ENCODE measurements at places on chromosomes 13 and 19.
A peak's percentile ranks its signal among the peaks of the same experiment; 100 is the strongest.

- DNase-seq = no peak
These were observed 370.6 kb downstream of the TSHZ3 start for GRCh38 chr19:30978639-30979038.

DNA sequence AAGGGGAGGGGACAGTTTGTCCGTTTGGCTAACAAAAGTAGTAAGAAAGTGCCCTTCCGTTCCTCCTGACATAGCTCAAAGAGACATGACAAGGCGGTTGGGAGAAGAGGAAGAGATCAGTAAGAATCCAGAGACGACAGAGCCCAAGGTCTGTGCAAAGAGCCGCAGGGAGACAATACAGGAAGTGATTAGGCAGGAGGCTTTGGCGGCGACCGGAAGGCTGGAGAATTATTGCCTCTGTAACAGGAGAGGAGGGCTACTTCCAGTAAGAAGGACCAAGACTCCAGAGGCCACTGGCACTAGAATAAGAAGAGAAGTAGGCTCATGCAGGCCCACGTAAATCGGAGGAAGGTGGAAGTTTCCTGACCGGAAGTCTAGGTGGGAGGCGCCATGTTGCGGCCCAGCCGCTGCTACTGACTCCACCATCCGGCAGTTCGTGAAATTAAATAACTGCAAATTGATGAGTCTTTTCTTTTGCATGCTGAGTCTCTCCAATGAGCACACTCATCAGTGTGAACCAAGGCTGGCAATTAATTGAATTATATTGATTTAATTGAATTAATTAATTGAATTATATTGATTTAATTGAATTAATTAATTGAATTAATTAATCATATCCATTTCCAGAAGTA, 9.9 kb downstream of the RFX2 start:
- no peak for DNase-seq

GRCh38 chr19:32349724-32350470, 4.5 kb downstream of the ZNF507 start:
- no peak for DNase-seq

DNA sequence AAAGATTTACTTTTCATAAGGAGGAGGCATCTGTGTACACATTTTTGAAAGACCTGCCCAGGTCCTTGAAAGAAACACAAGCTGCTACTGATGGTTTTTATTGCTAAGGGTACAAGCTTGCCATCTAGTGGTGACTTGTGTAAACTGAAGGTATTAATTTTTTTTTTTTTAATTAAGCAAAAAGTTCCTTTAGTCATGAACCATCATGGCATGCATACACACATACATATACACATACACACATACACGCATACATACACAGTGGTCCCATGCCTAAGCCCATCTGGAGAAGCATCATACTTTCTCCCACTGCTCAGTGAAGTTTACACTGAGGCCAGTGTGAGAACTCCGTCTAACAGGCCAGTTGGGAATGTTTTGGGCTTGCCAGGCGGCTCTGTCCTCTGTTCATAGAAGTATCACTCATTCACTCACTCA, 312.5 kb downstream of the DCLK1 start:
- DNase-seq = no peak

DNA sequence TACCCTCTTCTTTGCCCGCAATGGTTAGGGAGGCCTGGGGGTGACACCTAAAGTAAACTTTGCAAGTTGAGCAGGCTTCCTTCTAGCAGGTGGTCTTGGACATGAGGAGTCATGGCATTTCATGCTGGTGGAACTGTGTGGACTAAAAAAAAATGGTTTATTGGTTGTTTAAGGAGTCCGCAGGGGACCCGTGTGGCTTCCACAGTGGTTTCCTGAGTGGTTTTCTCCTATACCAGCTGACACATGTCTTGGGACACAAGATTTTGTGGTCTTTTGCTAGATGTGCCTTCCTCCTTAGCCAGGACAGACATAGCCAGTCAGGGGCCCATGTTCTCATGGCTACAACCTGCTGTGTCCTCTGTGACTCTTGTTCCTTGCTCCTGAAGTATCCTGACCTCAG, 1.5 kb downstream of the ZNF543 start:
- no peak for DNase-seq

- no peak for DNase-seq
These were observed 12.5 kb downstream of the CAPN12 start for GRCh38 chr19:38731654-38732301.

- DNase-seq = no peak
These were observed 65.1 kb downstream of the KCNRG start for GRCh38 chr13:50080203-50080910.

DNA sequence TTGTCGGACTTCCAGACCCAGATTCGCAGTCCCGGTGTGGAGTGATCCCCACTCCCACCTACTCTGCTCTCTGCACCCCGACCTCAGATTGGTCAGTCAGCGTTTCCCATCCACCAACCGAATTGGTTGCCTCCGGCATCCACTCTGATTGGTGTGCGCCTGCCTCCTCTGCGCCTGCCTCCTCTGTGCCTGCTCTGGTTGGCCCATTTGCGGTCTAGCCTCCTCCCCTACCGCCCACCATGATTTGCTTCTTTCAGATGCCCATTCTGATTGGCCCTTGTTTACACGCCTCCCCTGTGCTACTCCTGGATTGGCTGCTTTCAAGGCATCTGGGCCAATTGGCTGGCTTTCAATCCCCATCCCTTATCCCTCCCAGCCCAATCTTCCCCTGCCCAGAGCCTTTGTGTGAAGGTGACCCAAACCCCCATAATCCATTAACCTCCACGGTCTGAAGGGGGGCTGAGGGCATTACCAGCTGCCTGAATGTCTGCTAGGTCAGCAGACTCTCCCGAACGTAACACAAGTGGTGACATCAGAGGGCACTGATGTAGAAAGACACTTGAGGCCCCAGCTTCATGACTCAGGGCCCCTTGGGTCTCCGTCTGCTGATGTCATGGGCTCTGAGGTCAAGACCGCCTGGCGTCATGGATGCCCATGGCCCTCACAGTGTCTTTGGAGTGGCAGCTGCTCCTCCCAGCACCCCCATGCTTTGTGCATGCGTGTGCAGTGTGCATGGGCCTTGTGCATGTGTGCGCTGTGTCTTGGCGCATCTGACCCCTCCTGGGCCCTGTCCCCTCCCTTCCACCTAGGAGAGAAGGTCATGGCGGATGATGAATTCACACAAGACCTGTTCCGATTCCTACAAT, 80.4 kb downstream of the MAP4K1 start:
- DNase-seq = no peak

GRCh38 chr19:56566904-56567273, 379 bp upstream of the ZNF470 start:
- no peak for DNase-seq

DNA sequence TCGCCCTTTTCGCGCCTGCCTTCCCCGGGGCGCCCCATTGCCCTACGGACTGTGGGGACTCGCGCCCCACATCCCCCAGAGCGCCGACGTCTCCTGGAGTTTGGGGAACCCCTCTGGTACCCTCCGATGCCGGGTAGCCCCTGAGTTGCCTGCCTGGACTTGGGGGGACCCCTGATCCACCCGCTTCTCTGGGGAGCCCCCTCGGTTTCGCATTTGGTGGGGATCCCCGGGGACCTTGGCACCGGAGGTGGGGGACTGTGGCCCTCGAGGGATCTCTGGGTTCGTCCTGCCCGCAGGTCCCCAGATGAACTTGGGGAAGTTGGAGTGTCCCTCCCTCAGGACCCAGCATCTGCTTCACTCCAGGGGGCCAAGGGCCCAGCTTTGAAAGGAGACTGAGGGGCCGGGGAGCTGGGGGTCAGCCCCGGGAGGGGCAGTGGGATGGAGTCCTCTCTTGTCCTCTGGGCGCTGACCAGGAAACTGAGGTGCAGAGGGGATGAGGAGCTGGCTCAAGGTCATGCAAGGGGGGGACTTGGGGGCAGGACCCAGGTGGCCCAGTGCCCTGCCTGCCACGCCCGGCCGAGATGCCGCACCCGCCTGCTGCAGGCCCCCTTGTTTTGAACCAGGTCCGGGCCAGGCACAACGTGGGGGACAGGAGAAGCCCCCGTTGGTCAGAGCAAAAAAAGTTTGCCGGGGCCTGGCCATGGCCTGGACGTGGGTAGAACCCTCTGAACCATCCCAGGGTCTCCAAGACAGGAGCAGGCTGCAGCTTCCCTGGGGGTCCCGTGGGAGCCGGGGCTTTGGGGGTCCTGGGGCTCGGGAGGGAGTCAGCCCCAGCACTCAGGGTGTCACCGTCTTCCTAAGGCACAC, 1.0 kb downstream of the EFNA2 start:
- DNase-seq = no peak

DNA sequence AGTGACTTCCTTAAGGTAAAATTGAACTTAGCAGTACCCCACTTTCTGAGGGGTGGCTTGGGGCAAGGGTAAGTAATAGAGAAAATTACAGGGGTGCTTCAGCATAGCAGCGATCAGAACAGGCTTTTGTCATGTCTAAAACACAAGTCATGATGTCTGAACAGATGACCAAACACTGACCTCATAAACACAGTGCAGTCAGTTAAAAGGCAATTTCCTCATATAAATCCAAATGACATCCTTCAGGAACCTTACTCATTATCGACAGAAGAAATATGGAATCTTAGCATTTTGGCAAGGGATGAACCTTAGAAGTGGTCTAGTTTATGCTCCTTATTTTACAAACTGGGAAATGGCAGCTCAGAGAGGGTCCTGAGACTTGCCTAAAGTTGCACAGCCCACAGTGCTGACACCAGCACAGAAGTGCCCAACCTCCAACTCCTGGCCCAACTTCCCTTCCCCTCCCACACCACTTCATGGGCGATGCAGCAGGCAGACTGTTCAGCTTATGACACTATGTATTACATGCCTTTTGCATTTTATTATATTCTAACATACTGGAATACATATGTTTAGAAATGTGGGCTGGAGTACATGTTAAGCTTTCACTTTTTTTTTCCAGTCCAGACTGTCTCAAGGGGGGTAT, 3.6 kb downstream of the GJA3 start:
- no peak for DNase-seq

- DNase-seq = no peak
These were observed at the start of gene KCNN4 for GRCh38 chr19:43780706-43781525. Gene KCNN4 (minus strand): TSS chr19:43780973. CDS start chr19:43780861, 112 bp downstream.

GRCh38 chr13:62997696-62998095, 1582.0 kb upstream of the PCDH20 start:
- DNase-seq = no peak

- no peak for DNase-seq
These were observed 385.1 kb downstream of the MZT1 start for GRCh38 chr13:72342364-72342763.

DNA sequence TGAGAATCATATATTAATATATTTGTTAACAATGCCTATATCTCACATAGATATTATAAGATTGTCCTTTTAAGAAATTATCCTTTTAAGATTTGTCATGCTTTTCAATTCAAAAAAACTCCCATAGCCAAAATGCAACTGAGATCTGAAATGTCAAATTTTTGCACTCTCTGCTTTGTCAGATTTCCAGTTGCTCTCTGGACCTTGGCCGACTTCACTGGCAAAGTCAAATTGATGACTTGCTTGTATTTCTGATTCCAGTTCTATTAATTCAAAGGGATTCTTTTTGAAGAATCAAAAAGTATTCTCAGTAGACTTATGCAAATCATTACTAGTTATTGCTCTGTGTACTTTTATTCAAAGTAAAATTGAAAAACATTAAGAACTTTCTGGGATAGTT, 101.2 kb upstream of the SCEL start:
- no peak for DNase-seq

DNA sequence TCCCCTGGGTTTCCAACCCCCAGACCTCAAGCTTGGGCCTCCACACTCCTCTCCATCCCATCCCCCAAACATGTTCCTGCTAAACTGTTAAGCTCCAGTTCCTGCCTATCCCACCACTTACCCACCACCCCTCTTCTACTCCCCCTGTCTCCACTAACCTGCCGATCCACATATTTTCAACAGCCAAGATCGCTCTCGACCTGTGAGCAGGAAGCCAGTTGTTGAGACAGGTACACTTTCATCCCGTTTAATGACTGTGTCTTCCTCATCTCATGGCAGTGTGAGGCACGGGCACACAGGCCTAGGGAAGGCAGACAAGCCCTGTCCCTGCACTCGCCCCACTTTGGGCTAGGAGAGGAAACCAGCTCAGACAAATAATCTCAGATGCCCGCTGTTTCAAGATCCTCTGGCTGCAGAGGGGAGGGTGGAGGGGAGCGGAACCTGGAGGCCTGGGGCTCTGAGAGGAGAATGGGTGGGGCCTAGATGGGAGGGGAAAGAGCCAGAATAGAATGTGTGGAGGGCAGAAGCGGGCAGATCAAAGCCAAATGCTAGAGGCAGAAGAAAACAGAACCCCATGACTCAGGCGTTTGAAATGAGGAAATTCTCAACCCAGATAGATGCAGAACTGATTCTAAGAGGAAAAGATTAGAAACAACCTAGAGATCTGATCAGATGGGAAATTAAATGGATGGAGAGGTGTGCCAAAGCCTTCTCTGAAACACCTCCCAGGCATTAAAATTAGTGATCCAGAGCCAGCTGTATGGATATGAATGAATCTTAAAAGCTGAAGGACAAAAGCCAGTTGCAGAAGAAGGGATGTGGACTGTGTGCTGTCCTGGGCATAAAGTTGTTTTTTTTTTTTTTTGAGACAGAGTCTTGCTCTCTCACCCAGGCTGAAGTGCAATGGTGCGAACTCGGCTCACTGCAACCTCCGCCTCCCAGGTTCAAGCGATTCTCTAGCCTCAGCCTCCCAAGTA, 16.9 kb upstream of the CYP2S1 start:
- no peak for DNase-seq

DNA sequence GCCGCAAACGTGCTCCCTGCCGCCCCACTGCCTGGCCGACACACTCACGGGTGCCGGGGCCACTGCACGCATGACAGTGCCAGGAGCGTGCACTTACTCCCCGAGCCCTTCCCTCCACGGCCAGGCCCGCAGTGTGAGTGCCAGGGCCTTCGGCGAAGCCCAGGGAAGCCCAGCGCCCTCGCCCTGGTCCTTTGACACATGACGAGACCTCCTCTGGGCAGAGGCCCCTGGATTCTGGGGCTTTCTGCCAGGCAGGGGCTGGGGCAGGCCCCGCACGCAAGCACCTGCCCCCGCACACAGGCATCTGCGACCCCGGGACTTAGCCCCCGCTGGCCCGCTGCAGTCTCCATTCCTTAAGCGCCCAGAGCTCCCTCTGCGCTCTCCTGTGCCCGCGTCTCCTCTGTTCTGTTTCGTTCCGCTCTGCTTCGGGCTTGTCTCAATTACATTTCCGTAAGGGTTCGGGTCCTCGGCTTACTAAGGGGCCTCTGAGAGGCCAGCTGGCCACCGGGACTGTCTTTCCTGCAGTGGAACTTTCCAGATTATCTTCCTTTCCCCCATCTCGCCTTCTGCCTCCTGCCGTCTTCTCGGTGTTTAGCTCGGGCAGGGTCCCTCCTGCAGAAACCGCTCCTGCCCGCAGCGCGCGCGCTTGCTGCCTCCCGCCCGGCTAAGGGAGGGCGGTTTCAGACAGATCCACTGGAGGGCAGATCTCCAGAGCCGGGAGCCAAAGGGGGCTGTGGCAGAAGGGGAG, 98.8 kb downstream of the ING1 start:
- DNase-seq = peak; percentile 56

DNA sequence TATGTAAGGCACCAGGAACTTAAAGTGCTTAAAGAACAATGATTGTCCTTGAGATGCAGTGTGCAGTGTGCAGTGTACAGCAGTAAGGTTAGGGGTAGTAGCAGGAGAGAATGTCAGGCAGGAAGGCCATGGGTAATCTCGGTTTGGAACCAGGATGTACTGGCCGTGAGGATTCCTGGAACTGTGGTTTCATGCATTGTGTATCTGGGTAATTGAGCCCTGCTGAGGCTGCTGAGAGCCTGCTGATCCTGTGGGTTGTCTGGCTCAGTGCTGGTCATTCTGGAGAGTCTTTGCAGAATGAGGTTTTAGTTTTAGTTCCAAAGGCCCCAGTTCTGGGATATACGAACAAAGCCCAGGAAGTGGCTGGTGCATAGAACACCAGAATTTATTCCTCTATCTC, 71.0 kb downstream of the ZNF568 start:
- no peak for DNase-seq

- DNase-seq = no peak
These were observed 13.0 kb downstream of the ZIC2 start for GRCh38 chr13:99994638-99995020.
